ENCODE measurements at places on chromosomes 1 and 21.

DNA sequence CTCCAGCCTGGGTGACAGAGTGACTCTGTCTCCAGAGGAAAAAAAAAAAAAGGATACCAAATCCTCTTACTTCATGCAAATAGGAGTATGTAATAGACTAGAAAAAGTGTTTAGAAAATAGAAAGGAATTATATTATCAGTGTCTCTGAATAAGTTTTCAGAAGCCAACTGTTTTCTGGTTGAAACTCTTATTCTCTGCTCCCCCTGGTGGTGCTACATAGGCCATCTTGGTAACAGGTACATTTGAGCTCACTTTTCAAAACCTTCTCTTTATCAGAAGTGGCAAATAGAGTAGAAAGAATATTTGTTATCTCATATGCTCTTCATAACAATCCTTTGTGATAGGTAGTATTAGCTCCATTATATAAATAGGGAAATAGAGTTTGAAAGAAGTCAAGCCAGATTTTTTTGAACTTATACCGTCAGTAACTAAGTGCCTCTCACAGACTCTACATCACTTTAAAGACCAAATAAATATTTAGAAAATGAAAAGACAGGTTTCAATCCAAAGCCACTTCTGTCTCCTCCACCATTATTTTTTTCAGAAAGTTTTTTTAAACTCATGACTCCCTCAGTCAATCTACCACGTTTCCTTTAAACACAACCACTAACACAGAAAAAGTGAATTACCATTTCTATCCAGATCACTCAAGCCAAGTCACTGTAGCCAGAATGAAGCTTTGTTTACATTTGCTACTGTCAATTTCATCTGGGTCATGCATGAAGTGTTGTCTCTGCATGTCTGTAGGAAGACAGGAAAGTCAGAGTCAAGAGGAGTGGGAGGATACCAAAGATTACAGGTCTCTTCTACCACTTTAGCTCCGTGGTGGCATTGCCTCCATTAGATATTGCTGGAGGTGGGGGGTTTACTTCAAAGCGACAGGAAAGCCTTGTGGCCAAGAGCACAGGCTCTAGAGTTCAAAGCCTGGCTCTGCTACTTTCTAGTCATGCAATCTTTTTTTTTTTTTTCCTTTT is 45.6 kb downstream of the IL23R start:
- DNase-seq, result peak; percentile 63

GRCh38 chr1:162074276-162075005 is 5.0 kb downstream of the NOS1AP start:
- DNase-seq, result no peak

DNA sequence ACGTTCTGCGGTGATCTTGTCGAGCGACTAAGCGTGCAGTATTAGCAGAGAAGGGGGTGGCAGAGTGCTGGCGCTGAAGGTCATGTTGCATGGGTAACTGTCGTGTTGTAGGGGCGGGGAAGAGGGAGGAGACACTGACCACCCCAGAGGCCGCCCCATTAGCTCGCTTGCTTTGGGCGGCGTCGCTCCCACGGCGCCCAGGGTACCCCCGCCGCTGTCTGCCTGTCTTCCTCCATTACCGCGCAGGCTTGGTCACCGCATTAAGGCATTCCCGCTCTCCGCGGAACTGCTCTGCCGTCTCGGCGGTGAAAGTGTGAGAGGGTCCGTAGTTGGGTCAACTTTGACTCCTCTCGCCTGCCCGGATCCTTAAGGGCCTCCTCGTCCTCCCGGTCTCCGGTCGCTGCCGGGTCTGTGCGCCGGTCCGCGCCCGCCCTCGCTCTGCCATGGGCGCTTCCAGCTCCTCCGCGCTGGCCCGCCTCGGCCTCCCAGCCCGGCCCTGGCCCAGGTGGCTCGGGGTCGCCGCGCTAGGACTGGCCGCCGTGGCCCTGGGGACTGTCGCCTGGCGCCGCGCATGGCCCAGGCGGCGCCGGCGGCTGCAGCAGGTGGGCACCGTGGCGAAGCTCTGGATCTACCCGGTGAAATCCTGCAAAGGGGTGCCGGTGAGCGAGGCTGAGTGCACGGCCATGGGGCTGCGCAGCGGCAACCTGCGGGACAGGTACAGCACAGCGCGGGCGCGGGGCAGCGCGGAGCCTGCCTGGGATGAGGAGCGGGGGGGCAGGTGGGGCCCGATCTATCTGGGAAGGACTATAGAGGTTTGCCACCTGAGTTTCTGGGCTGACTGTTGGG is at the start of gene MTARC2:
Gene MTARC2, plus strand, starts transcription at position 234 of the 846 bp plus-strand sequence. Its CDS starts 210 bp downstream, at position 444.
- DNase-seq, result no peak

DNA sequence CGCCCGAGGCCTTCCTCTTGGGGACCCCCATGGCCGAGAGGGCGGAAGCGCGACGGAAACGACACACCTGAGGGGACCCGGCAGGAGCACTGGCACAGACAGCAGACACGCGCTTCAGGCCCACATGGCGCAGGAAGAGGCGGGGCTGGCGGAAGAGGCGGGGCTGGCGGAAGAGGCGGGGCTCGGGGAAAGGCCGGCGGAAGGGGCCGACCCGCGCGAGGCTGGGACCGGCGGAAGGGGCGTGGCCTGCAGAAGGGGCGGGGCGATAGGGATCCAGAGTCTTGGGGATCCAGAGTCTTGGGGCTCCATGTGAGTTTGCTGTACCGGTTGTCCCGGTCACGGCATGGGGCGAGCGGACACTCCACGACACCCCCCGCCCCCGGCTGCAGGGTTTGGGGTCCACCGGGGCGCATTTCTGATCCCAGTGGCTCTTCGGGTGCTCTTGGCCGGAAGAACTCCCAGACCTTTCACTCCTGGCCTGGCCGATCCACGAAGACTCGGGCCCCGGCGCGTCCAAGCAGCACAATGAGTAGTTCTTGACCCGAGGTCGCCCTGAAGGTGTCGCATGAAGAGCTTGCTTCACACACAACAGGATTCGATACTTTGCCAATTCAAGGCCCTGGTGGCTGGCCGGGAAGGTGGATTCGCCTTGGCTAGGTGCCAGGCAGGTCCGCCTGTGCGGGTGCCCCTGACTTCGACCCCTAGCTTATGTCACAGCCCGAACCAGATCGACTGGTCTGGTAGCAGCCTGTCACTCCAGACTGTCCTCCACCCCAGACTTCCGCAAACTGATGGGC is at the start of gene URB1:
Gene URB1, minus strand, starts transcription at position 133 of the 797 bp plus-strand sequence. Its CDS starts 102 bp downstream, at position 31.
- DNase-seq, result peak; percentile 89

DNA sequence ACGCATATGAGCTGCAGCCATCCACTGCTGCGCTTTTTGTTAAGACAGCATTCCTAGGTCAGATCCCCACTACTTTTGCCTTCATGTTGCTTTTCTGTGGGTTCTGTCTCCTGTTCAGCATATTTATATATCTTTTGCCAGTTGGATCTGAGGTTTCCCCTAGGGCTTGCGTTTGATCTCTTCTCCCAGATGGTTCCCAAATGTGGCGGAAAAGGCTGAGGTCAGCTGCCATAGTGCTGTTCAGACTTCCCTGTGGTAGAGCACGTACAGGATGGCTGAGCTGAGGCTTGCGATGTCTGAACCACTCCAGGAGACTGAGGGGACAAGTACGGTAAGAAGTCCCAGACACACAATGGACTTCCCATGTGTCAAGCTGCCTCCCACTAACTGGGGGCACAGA is 39.8 kb downstream of the COL6A1 start:
- no peak for DNase-seq
